GM23338 (cell line): ENCODE measurements at places on chromosomes 12 and 14.
A peak's percentile ranks its signal among the peaks of the same experiment; 100 is the strongest.

DNA sequence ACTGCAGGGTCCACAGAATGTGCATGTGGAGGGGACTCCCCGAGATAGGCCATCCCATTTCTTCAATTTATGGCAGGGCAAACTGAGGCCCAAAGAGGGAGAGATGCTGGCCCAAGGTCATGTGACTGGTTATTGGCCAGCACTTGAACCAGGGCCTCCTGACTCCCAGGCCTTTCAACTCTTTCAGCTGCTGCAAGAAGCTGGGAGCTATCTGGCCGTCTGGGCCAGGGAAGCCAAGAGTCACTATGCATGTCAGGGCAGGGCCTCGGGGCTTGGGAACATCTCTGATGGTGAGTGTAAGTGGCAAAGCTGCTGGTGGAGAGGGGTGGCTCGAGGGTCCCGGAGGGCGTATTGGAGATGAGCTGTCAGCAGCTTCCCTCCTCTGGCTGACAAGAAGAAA, 9.5 kb upstream of the LTBP2 start:
- DNase-seq: no peak

- no peak for DNase-seq
Measured at GRCh38 chr12:120247621-120248030, 17.9 kb downstream of the PXN start.

GRCh38 chr14:75126679-75127473, at the start of gene NEK9:
NEK9 (minus strand) TSS chr14:75127048; CDS start chr14:75126921, 127 bp downstream.
- peak; percentile 92 for DNase-seq

DNA sequence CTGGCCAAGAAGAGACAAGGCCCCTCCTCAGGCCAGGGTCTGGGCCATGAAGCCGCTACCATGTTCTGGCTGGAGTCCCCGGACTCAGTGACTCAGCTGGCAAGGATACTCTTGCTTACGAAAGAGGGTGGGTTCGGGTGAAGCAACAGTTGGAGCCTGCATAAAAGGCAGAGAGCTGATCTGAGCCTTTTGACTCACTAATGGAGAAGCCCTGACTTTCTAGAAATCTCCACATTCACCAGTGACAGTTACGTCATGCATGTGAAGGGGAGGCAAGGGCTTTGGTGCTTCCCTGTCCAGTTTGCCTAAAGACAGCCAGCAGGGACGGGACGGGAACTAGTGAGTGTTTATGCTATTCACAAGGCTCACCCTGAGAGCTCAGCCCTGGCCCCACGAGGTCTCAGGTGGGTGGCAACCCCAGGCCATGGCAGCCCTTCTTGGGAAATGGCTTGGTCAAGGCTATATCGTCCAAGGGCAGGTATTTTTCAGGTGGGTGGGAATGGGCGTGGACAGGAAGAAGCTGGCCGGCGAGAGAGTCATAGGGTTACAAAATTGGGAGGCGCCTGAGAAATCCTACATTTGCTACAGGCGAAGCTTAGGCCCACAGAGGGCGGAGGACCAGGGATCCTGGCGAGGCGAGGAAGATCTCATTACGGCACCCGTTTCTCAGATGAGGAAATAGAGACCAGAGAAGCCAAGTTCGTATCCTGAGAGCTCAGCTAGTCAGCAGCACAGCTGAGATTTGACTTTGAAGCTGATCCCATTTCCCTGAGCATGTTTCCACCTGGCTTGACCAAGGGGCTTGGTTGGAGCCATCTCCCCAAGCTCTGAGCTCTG, 314.6 kb downstream of the BCL11B start:
- DNase-seq: no peak

DNA sequence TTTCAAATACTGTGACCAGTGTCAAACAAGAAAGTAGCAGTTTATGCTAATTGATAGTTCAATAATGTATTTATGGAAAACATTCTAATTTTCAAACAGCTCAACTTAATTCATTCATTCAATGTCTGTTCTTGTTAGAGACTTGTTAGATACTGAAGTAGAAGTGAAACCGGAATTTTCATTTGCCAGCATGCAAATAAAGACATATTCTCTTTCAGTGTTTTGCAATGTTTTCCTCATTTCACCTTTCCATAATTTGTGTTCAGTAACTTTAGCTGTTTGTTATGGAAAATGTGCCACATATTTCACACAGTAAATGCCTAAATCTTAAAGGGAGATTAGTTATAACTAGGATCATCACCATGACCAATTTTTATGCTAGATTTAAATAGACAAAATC, 21.2 kb downstream of the TAS2R50 start:
- no peak for DNase-seq
